Activated CD4-positive, alpha-beta T cell treated with anti-CD3 and anti-CD28 coated beads for 4 hours (primary cell): ENCODE measurements at places on chromosomes 6 and 20.

DNA sequence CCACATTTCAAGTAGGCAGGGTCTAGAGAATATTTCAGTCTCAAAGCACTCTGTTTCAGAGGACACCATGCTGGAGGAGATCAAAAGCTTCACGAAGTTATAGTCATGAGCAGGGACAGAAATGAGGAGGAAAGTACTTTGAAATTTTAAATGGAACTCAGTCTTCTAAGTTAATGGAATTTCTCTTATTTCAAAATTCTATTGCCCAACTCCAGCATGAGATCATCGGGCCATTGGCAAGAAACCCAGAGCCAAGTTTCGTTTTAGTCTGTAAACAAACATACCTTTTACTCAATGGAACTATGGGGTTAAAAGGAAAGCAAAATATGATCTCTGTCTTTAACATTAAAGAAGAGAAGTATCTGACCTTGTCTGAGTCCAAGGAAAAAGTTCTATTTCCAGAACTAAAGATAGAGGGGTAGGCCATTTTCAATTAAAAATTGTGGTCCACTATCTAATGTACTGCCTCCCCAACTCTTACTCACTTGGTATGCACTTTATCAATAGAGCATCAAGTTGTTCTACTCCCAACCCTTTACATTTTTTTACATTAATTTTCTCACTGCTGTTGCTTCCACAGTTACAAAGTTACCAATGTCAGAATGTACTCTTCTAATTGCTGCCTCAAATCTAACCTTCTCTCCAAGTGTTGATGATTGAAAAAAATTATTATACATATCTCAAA is 235.3 kb upstream of the NRSN1 start:
- DNase-seq, result no peak

DNA sequence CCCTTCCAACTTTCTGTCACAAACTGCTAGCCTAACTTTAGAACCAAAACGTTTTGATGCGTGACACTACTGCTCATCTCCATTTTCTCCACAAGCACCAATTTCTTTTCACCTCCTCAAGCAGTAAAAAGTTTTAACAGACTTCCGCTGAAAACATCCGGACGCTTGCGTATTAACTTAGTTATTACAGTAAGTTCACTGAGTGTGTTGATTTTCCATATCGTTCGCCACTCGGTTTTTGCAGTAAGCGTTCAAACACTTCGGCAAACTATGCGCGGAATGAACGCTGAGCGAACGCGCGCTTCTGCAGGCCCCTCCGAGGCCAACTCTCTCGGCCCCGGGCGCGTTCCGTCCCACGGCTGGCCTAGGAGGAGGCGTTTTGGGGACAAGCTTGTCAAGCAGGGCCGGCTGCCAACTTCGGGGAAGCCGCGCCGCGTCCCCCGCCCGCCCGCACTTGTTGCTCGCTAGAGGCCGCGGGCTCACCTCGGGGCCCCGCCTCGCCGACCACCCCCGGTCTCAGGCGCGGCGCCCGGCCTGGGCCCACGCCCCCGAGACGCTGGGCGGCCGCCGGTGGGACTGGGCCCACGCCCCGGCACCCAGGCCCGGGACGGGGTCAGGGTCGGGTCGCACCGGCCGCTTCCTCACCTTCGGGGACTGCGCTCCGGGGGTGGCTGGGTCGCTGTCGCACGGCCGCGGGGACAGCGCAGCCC is 945 bp downstream of the PHF10 start:
- peak; percentile 71 for DNase-seq

- no peak for DNase-seq
Measured at GRCh38 chr6:2147261-2147660, 98.1 kb downstream of the GMDS start.

DNA sequence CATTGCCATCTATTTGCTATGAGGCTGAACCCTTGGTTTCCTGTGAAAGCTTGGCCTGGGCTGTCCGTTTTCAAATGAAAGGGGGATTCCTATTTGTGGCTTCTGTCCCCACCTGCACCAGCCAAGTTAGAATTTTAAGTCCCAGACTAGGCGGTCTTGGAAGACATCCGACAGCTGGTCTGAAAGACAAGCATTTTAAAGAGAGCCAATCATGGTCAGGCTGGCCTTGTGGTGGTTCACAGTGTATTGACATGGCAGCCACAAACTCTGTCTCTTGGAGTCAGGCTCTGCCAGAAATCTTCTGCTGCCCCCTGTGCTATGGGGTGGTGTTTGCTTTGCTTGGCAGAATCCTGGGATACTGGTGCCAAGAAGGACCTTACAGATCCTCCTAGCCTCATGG is 319.2 kb upstream of the MOCS1 start:
- DNase-seq, result no peak

GRCh38 chr6:34338811-34339210 is 53.7 kb downstream of the NUDT3 start:
- DNase-seq, result no peak

DNA sequence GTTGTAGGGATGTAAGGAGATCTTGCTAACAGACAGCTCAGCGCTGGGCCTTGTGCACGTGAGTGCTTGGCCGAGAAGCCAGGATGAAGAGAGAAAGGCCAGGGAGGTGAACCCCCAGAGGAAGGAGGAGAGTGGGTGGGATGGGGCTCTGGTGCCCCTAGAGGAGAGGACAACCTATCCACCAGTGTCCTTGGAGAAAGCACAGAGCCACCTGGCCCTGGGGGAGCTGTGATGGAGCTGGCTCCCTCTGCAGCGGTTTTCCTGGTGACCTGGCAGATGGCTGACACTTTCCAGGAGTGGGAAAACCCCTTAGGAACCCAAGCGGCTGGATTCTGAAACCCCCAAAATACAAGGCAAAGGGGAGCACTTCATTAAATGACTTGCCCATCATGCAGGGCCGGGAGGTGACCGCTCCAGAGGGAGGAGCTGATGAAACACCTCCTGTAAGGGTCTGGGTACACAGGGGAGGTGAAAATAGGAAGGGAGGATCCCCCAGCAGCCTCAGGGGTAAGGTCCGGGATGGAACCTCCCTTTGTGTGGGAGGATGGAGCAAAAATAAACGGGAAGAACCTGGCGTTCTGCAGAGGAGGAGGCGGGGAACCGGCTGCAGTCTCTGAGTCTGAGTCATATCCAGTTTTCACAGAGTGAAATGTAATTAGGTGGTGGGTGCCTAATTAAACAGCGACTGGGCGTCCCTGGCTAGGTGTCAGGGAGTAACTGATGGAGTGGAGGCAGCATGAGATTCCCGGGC is 80.4 kb downstream of the SULF2 start:
- DNase-seq, result no peak

GRCh38 chr20:3768342-3769130 is 983 bp upstream of the ADISSP start:
- DNase-seq, result peak; percentile 78

- DNase-seq, result no peak
Measured at GRCh38 chr6:21597801-21598673, 4.5 kb downstream of the SOX4 start.

GRCh38 chr6:163230901-163231300 is 183.6 kb upstream of the QKI start:
- DNase-seq, result no peak

DNA sequence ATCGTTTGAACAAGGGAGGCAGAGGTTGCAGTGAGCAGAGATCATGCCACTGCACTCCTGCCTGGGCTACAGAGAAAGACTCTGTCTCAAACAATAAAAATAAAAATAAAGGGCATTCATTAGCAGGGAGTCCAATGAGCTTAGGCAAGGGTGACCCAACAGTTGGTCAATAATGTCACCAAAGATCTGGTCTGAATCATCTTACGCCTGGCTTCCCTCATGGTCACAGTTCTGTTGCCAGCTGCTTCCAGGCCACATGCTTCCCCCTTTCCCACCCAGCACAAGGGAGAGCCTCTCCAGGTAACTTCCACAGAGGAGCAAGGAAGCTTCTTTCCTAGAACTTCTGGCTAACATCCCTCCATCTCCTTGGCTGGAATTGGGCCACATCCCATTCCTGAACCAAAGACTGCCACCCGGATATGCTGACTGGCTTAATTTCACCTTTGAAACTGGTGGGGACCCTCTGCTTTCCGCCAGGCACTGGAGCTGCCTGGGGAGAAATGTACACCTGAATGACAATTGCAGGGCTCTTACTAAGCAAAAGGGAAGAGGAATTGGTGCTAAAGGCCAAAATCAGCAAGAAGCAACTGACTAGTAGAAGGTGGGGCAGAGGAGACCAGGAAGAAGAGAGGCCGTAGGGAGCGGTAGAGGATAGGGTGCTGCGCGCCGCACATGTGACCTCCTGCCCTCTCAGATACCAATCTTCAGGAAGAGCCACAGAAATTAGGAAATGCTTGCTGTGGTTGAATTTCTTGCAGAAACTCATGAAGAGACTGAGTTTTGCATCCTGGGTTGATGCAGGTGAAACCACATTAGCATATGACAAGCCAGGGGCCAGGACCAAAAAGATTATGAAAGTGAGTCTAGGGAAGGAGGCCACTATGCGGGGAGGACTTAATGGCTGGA is 8.3 kb upstream of the SCML4 start:
- DNase-seq, result no peak

GRCh38 chr20:15576411-15576810 is 996.8 kb downstream of the KIF16B start:
- DNase-seq, result no peak

GRCh38 chr6:25418454-25419052 is 139.4 kb downstream of the CARMIL1 start:
- no peak for DNase-seq

GRCh38 chr6:80441131-80441530 is 334.7 kb downstream of the BCKDHB start:
- DNase-seq, result no peak

DNA sequence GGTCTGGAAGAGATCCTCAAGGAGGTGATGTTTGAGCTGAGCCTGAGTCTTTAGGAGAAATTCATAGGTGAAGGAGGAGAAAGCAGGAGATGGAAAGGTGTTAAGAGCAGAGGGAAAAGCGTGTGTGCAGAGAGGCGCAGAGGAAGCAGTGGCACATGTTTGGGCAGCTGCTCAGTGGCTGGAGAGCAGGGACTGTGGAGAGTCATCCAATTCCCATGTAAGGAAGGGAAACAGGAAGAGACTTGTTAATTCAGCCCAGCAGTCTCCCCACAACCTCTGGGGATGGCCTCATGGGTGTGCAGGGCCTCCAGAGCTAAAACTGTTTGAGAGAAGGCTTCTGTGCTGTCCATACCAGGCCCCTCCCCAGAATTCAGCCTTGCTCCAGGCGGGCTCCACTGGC is 16.2 kb downstream of the AAR2 start:
- DNase-seq, result no peak

DNA sequence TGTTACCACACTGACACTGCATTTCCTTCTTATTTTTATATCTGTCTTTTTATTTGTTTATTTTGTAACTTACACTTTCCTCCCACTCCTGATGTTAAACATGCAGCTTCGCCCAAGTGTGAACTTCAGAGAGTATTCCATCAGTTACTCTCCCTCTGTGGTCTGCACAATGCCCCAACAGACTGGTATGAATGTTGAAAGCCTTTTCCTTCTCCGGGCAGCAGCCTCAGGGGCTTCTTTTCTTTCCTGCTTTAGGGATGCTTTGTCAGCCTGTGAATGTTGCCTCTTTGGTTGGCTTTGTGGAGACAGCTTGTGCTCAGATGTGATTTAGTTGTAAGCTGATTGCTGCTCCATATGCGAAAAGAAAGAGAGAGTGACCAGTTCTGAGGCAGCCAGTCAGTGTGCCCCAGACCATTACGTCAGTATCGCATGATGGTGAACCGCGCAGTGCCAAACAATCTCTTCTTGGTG is 44.0 kb downstream of the SMPDL3A start:
- no peak for DNase-seq

- DNase-seq, result no peak
Measured at GRCh38 chr6:113960795-113961194, 10.2 kb downstream of the HDAC2 start.

GRCh38 chr6:7073821-7074525 is 33.8 kb upstream of the RREB1 start:
- peak; percentile 58 for DNase-seq

GRCh38 chr6:43870660-43871061 is 100.7 kb downstream of the VEGFA start:
- DNase-seq, result no peak

GRCh38 chr6:35592178-35592577 is 79.5 kb upstream of the TULP1 start:
- DNase-seq, result no peak

DNA sequence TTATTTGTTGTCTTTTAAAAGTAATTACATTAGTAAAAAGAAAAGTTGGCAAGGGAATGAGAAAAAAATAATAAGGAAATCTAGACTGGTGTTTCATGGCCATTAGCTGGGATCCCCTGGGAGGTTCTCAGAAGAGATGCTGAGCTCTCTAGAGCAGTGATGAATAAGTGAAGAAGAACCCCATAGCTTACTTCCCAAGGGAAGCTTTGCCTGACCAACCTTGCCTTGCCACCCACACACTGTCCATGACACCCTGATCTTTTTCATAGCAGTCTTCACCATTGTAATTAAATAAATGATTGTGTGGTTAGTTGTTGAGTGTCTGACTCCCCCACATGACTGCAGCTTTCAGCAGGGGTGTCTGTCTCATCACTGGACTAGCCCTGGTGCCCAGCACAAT is 5.9 kb downstream of the C6orf163 start:
- DNase-seq, result no peak

DNA sequence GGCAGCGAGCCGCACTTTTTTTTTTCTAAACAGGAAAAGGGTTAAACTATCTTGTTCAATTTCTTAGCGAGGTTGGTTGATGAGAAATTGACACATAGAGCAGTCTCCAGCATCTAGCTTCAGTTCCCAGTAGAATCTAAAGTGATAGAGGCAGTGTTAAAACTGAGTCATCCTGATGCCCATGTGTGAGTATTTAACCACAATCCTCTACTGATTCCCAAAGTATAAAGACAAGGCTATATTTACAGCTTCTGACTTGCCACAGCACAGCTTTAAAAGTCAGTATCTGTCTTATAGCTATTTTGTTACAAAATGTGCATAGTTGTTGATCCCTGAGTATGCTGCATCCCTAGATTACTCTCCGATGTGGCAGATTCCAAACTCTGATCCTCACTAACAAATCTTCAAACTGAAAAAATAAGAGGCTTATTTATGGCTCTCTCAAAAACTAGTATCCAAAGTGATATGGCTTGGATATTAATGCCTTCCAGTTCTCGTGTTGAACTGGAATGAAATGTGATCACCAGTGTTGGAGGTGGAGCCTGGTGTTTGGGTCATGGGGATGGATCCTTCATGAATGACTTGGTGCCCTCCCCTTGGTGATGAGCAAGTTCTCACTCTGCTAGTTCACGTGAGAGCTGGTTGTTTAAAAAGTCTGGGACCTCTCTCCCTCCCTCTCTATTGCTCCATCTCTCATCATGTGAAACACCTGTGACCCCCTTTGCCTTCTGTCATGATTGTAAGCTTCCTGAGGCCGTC is 13.1 kb upstream of the POPDC3 start:
- DNase-seq, result no peak

GRCh38 chr6:13113981-13114593 is 214.2 kb downstream of the TBC1D7 start:
- DNase-seq, result no peak
